CD4-positive, alpha-beta T cell treated with Interleukin-12 subunit alpha and Interleukin-12 subunit beta, for 1 hour (primary cell): ENCODE measurements at places on chromosomes 2 and 18.

- no peak for DNase-seq
Observed at GRCh38 chr2:12548906-12549305, 167.8 kb upstream of the TRIB2 start.

GRCh38 chr2:127573771-127574170 lies 38.3 kb downstream of the MYO7B start:
- DNase-seq, result no peak

GRCh38 chr18:5964996-5965395 lies 69.7 kb upstream of the TMEM200C start:
- DNase-seq, result no peak

GRCh38 chr2:28296243-28296642 lies 96.4 kb upstream of the FOSL2 start:
- no peak for DNase-seq

- no peak for DNase-seq
Observed at GRCh38 chr2:174085781-174086180, 120.6 kb upstream of the SP3 start.
